NCI-H2029 (cell line): ENCODE measurements at places on chromosomes 12 and 14.

DNA sequence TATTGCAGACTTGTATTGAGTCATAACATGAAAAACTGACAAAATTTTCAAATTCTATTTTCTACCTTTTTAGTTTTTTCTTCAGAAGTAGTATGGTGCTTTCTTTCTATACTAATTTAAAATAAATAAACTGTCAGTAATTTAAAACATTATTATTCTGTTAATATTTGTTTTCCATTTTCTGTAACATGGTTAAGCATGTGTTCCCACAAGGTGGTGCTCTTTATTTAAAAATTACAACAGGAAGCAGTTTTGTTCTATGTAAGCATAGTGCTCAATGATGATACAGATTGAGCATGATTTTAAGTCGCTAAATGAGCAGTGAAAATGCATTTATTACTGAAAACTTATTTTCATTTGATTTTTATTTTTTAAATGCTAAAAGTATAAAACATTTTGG, 114.6 kb downstream of the PPFIA2 start:
- peak; percentile 38 for DNase-seq

DNA sequence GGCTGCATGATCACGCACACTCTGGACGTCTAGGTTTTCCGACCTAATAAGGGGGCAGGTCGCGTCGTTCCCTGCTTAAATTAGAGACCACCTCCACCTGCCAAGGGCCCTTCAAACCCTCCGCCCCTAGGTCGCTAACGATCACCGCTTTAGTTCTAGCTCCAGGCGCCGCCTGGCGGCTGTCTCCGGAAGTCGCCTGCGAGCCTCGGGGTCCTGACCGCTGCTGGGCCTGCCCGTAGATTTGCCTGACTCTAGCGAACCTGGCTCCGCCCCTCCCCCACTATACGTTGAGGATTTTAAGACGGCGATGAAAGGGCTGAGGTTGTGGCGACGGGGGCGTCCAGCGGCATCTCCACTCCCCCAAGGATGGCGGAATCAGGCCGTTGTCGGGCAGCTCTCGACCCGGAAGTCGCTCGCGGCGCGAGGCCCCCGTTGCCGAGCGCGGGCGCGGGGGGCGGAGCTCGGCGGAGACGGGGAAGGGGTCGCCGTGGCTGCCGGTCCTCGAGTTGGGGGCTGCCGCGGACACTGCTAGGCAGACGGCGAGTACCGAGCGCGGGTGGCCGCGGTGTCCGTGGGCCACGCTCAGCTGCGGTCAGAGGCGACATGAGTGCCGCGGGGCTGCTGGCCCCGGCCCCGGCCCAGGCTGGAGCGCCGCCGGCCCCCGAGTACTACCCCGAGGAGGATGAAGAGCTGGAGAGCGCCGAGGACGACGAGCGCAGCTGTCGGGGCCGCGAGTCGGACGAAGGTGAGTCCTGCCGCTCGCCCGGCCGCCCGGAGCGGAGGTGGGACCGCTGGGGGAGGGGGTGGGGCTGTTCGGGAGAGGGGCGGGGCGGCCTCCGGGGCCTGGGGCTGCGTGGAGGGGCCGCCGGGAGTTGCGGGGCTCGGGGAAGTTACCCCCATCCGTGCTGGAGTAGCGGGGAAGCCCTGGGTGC, at the start of gene SUDS3:
Gene SUDS3 (plus strand): TSS at position 467 of the 932 bp plus-strand sequence. CDS start 137 bp downstream, at position 604.
- peak; percentile 88 for DNase-seq

DNA sequence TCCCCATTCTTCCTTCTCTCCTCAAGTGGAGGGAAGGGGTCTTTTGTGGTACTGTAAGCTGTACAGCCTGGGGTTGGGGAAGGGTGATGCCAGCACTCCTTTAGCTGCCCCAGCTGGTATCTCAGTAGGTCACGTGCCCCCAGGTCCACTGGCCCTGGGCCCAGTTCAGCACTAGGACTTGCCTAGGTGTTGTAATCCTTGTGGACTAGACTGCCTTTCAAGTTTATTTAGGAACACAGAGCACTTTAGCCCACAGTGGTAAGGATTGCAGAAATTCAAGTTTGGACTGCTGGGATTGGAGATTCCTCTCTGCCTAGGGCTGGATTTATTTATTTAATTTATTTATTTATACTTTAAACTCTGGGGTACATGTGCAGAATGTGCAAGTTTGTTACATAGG, 569.6 kb downstream of the AACS start:
- DNase-seq, result peak; percentile 12

GRCh38 chr12:5442251-5443006, 10.5 kb downstream of the NTF3 start:
- peak; percentile 81 for DNase-seq

GRCh38 chr14:83777516-83777915, 1752.4 kb upstream of the FLRT2 start:
- no peak for DNase-seq

DNA sequence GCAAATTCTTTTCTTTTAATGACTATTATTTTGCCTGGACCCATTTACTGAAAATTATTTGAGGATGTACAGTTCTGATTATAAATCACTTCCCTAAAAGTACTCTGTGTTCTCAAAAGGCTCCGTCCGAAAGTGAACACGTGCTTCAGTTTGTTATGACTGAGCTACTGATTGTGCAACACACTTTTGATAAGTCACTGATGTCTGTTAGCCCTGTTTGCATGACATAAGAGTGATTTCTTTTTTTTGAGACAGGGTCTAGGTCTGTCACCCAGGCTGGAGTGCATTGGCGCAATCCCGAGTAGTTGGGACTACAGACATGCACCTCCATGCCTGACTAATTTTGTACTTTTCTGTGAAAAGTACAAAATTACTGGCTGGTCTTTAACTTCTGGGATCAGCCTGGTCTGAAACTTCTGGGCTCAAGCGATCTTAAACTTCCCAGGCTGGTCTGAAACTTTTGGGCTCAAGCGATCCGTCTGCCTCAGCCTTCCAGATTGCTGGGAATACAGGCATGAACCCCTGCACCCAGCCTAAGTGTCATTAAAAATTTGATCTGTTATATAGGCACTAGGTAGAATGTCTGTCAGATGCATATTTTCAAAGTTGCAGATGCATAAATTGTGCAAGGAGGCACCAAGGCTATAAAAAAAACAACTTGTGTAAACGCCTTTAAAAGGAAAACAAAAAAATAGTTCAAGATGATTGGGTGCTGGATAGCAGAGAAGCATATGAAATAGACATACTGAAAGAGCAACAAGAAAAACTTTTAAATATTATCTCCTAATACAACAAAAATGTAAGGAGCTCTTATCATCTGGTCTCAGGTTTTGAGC, 111.5 kb downstream of the SRGAP1 start:
- no peak for DNase-seq

- no peak for DNase-seq
These were observed 102.0 kb upstream of the PWP1 start for GRCh38 chr12:107583551-107583950.

- DNase-seq, result no peak
These were observed 345.0 kb downstream of the CCDC91 start for GRCh38 chr12:28535216-28535615.

GRCh38 chr14:76673261-76673660, 88.0 kb upstream of the VASH1 start:
- DNase-seq, result no peak
